ENCODE measurements at places on chromosomes 7 and 10. TPM values are rescaled to one million over a fixed set of nuclear protein-coding genes. Genes with fewer than 3 reads are reported as not detected.

Gene SPOCK2
- total RNA-seq, result 8.5 TPM

DNA sequence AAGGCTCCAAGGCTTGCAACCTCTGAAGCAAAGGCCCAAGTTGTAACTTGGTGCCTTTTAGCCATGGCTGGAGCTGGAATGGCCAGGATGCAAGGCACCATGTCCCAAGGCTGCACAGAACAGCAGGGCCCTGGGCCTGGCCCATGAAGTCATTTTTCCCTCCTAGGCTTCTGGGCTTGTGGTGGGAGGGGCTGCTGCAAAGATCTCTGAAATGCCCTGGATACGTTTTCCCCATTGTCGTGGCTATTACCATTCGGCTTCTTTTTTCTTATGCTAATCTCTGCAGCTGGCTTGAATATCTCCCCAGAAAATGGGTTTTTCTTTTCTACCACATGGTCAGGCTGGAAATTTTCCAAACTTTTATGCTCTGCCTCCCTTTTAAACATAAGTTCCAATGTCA is 234.2 kb downstream of the CDK14 start:
- no peak for DNase-seq

- no peak for DNase-seq
These were observed 5.4 kb downstream of the IDI1 start for GRCh38 chr10:1043532-1043995.

- no peak for DNase-seq
These were observed 57.1 kb upstream of the CYP2C18 start for GRCh38 chr10:94626476-94626875.

- DNase-seq, result no peak
These were observed 256.3 kb downstream of the ARL4A start for GRCh38 chr7:12943781-12944180.

DNA sequence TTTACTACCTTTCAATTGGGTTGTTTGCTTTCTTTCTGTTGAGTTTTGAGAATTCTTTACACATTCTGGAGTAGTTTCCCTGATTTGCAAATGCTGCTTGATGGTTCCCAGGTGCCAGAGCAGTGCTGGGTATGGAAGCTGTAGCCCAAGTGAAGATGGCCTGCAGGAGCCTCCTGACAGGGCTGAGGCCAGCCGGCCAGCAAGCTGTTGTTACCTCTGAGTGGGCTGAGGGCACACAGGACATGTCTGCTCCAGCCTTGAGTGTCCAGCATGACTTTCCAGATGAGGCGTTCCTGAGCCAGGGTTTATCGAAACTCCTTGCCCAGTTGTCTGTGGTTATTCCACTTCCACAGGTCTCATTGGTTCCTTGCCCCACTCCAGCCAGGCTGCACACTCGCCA is 164.6 kb upstream of the TNS3 start:
- no peak for DNase-seq

Gene CFAP70
- 3.1 TPM for total RNA-seq
